Fibroblast of mammary gland (primary cell): ENCODE measurements at places on chromosomes 4 and X.

GRCh38 chr4:165774326-165774725 is 98.7 kb upstream of the TLL1 start:
- no peak for DNase-seq

- peak; percentile 61 for DNase-seq
Measured at GRCh38 chrX:96407072-96407471, 277.6 kb upstream of the DIAPH2 start.

DNA sequence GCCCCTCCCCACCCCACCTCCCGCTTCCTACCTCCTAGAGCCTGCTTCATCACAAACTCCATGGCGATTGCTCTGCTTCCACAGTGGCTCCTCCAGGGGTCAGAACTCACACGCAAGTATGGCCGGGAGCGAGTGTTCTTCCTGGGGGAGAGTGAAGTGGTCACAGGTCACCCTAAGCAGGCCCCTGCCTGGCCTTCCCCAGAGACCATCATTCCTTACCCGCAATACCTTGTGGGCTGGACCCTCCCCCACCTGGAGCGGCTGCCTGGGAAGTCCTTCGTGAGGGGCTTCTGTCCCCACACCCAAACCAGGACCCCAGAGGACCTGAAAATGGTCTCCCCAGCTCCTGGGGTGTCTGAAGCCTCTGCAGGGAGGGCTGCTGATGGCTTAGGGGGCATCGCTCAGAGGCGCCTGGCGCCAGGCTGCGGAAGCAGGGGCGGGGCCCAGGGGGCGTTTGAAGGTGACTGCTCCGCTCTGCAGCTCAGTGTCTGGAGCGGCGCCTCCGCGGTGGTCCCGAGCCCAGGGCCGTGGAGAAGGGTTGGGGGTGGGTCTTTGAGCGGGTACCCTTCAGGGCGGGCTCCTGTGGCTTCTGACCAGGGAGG is 1.4 kb downstream of the CPLX1 start:
- no peak for DNase-seq

- DNase-seq, result peak; percentile 7
Measured at GRCh38 chr4:156312261-156312847, 358.7 kb upstream of the CTSO start.

DNA sequence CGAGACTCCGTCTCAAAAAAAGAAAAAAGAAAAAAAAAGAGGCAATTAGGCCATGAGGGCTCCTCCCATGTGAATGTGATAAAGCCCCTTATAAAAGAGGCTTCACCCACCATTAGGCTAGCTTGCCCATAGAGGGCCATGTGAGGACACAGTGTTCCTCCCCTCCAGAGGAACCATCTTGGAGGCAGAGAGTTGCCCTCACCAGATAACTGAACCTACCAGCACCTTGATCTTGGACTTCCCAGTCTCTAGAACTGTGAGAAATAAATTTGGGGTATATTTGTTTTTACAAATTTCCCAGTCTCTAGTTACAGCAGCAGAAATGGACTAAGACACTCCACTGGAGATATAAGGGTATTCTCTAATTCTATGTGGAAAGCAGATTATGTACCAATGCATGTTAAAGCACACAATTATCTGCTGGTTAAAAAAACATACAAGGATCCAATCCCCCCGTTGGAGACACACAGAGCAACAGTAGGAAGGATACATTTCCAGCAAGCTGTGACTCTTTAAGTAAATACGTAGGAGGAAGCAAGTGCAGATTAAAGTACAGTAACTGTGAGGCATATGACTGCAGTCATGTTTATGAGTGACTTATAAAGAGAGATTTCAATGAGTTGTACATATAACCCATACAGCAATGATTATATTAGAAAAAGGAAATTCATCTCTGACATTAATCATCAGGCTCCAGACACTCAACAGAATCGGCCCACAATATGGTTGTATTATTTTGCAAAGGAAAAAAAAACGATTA is 21.4 kb downstream of the SH3RF1 start:
- DNase-seq, result peak; percentile 69

DNA sequence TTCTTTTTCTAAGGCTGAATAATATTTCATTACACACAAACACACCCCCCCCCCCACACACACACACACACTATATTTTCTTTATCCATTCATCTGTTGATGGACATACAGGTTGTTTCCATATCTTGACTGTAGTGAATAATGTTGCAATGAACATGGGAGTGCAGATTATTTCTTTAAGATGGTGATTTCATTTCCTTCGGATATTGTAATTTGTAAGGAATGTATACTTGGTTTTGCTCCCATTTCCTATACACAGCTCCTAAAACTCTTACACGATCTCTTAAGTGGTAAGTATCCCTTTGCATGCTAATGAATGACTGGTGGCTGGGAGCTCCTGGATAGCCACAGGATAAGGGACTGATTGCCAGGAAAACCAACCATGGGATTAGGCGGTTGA is 14.7 kb upstream of the RBMXL3 start:
- no peak for DNase-seq

- peak; percentile 19 for DNase-seq
Measured at GRCh38 chr4:77146186-77147078, 10.6 kb upstream of the CCNG2 start.

DNA sequence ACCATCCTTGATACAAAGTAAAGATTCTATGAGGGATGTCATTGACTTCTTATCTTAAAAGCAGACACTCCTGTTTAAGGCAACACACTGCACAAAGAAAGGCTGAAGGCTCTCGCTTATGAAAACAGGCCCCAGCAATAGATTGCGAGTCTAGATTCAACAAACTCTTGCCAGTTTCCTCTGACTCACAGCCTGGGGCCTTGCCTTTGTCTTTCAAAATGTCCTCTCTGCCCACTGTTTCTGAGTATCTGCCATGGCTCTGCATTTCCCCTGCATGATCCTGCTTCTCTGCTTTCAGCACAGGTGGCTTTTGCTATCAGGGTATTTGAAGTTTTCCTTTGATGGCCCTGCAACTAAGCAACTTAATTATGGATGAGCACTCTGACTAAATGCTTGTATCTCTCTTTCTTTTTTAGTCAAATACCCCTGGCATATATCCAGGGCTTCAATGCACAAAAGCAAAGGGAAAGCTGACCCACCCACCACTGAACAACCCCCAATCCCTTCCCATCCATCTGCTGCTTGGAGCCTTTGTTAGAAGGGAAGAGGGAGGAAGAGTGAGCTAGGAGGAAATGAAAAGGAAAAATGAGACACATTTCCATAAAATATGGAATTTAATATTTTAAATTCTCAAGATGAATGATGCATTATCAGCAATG is 32.2 kb downstream of the NDP start:
- peak; percentile 60 for DNase-seq

- peak; percentile 73 for DNase-seq
Measured at GRCh38 chrX:150421816-150422215, 58.7 kb downstream of the MAMLD1 start.

DNA sequence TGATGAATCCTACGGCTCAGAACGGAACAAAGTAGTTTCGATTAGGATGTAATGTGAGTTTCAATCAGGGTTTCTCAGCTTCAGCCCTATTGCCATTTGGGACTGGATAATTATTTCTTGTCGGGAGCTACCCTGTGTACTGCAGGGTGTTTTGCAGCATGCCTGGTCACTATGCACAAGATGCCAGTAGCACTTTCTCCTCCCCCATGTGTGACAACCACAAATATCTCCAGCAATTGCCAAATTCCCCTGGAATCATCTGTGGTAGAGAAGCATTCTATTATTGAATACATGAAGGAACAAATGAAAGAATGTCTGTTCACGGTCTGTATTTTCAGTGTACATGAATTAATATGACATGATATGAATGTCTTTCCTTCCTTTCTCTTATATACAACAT is 782.9 kb upstream of the FTHL17 start:
- no peak for DNase-seq

DNA sequence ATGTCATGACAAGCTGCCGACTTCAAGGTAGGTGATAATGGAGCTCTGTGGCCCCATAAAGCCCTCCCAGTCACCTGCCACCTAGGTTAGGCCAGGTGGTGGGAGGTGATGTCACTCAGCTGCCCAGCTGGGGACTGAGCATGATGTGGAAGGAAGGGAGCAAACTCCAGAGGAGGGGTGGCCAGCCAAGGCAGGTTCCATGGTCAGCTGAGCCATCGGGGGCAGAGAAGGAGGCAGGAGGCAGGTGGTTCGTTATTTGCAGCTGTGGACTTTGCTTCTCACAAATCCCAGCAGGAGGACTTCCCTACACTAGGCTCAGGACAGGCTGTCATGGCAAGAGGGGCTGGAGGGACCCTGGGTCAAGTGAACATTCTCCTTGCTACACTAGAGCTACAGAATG is 2.1 kb downstream of the CCDC120 start:
- no peak for DNase-seq

- no peak for DNase-seq
Measured at GRCh38 chr4:163587867-163588266, 93.4 kb downstream of the TMA16 start.

DNA sequence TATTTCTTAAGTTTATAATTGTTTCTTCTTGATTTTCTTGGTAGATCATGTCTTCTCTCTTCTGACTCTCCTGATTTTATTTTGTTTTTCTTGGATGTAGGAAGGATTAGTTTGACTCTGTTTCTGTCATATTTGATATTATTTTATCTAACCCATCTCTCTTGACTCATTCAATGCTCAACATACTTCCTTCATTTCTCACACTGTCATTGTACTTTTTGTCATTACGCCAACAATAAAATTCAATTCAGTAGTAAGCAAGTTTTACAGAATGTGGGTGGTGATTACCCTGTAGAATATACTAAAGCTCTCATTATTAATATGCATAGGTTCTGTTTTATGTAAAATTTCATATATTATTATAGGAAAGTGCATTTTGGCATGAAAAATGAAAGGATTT is 1303.0 kb upstream of the AGA start:
- DNase-seq, result no peak

DNA sequence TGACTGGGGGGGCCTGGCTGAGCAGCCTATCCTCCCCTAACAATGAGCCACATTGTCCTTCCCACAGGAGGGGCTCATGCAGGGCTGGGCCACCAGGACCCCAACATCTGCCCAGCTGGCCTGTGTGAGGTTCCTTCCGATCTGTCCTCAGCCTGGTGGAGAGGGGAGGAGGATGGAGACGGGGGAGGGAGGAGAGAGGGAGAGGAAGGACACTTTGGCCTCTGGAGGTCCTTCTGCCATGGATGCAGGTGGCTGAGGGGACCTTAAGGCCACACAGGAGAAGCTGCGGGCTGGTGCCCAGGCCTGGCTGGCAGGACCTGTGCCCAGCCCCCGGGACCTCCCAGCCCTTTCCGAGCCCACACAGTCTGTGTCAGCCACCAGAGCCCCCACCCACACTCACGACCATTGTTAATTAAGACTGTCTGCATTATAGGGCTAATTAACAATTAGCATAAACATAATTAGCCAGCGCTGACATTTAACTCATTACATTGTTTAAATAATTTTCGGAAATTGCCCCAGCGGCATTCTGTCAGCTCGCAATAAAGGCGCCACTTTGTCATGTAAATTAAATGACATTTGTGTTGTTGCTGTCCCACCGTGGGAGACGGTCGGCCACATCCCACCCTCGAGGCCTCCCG is 53.0 kb upstream of the NKX1-1 start:
- no peak for DNase-seq

DNA sequence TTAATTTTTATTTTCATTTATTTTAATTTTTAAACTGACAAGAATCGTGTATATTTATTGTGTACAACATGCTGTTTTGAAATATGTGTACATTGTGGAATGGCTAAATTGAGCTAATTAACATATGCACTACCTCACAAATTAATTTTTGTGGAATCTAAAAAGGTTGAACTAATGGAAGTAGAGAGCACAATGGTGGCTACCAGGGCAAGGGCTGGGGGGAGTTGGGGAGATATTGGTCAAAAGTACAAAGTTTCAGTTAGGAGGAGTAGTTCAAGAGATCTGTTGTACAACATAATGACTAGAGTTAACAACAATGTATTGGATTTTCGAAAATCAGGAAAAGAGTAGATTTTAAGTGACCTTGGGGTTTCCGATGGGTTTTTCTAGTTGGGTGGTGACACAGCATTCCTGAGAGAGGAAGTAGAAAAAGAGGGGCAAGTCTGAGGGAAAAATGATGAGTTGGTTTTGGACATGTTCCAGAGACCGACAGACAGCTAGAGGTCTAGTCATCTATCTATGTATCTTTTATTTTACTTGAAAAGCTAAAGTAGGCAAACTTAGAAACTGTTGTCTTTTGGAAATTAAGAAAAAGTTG is 23.2 kb downstream of the APOO start:
- peak; percentile 77 for DNase-seq

DNA sequence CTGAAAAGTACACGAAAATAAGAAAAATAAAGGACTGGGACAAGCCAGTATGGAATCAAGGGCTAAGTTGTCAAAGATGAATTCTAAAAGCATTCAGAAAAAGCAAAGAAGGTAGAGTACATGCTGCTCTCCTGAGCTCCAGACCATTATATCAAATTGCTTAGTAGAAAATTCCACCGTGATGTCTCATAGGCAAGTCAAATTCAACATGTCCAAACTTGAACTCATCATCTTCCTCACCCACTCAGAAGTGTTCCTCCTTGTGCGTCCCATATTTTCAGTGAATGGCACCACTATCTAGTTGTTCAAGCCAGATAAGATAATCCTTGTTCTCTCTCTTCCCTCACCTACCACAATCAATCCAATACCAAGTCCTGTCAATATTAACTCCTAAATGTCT is 37.5 kb upstream of the IL13RA2 start:
- peak; percentile 8 for DNase-seq

- DNase-seq, result no peak
Measured at GRCh38 chr4:95547715-95548471, 880 bp downstream of the UNC5C start.

GRCh38 chr4:109497511-109497910 is 62.5 kb upstream of the MCUB start:
- DNase-seq, result no peak

DNA sequence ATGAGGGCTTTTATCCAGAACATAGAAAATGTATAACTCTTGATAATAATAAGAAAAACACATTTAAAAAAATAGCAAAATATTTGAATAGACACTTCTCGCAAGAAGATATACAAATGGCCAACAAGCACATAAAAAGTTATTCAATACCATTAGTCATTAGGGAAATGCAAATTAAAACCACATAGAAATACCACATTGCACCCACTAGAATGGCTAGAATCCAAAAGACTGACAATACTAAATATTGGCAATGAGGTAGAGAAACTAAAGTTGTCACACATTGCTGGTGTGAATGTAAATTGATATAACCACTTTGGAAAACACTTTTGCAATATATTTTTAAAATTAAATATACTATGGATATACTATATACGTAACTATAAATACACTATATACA is 754.3 kb upstream of the MAGEB2 start:
- DNase-seq, result peak; percentile 6

- peak; percentile 75 for DNase-seq
Measured at GRCh38 chrX:139831675-139832456, 101.0 kb downstream of the ATP11C start.

GRCh38 chr4:35793045-35793722 is 451.1 kb downstream of the ARAP2 start:
- no peak for DNase-seq
